ENCODE measurements at places on chromosomes 16 and 17.

DNA sequence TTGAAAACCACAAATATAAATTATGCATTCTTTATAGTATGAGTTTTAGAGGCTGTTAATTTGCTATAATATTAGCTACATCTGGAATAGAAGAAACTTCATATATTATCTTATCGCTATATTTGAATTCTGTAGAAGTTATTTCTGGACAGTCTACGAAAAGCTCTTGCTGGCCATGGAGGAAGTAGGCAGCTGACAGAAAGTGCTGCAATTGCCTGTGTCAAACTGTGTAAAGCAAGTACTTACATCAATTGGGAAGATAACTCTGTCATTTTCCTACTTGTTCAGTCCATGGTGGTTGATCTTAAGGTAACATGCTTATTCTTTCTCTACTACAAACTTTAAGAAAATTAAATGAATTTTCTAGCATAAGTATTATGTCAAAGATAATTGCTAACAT, 96.8 kb downstream of the OMG start:
- no peak for DNase-seq

GRCh38 chr16:24036038-24036543, 200.3 kb downstream of the PRKCB start:
- DNase-seq: no peak

- DNase-seq: no peak
These were observed 12.8 kb upstream of the ZFP90 start for GRCh38 chr16:68526143-68526781.

DNA sequence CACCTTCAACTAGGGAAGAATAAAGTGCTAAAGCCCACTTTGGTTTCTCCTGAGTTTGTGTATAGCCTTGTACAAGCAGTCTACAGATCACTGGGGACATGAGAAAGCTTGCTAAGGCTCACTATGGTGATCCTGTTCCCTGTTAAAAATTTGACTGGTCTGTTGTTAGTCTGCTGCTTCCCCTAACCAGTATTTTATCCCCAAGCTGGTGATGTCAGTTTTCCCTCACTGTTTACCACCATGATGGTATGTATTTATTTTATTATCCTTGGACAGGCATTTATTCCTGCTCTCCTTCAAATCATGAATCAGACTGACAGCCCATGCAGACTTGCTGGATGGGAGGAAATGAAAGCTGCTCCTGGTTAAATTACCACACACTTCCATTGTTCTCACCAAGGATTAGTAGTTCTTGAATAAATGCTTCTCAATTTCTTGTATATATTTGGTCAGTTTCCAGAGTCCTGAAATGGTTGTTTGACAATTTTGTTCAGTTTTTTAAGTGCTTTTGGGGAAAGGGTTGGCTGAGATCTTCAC, 99.6 kb downstream of the CA4 start:
- no peak for DNase-seq

- DNase-seq: no peak
These were observed 8.6 kb downstream of the ADGRG1 start for GRCh38 chr16:57637020-57637419.

DNA sequence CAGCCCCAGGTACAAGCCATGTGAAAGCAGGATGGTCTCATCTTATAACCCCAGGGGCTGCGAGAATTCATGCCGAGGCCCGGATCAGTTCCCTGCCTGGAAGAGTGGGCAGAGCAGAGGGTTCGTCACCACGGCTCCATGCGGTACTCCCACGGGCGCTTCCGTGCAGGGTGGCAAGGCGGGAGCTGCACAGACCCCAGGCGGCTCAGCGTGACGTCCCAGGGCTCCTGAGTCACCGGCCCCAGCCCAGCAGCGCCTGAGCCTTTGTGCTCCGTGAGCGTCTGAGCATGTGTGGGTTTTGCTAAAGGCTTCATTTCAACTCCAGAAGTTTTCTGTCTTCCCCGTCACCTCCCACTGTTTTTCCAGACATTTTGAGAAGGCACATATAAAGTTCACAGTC, 71.2 kb upstream of the CHMP6 start:
- no peak for DNase-seq

- no peak for DNase-seq
These were observed 220.0 kb downstream of the NTN1 start for GRCh38 chr17:9241371-9241712.

GRCh38 chr17:41784207-41784744, 2.2 kb downstream of the JUP start:
- no peak for DNase-seq

DNA sequence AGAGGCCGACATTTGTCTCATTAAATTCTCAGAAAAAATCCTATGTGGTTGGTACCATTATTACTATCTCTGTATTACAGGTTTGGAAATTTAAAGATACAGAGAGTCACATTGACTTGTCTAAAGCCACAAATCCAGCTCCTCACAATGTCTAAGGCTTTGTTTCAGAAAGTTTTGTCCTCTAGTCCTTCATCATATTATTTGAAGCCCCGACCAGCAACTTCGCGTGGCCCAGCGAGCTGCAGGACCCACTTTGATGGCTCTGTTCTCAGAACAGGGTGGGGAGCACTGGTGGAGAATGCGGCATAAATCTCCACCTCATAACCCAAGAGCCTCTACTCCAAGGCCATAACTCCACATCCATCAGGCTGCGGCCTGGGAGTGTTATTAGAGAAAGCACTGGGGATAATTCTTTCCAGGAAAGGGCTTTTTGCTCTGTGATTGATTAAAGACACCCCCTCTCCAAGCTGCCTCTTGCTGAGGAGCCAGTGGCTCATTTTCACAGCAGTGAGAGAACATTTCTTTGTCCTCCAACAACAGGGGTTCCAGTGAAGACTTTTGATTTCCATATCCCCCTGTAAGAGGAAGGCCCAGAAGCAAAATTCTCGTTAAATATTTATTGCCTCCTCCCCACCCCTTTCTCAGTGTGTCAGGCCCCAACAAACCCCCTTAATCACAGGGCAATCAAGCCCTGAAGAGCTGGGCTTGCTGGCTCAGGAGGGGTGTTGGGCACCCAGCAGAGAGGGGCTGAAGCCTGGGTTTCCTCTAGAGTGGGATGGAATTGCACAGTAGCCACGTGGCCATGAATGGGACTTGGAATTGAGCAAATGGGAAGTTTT, 113.7 kb upstream of the CDH11 start:
- DNase-seq: no peak

DNA sequence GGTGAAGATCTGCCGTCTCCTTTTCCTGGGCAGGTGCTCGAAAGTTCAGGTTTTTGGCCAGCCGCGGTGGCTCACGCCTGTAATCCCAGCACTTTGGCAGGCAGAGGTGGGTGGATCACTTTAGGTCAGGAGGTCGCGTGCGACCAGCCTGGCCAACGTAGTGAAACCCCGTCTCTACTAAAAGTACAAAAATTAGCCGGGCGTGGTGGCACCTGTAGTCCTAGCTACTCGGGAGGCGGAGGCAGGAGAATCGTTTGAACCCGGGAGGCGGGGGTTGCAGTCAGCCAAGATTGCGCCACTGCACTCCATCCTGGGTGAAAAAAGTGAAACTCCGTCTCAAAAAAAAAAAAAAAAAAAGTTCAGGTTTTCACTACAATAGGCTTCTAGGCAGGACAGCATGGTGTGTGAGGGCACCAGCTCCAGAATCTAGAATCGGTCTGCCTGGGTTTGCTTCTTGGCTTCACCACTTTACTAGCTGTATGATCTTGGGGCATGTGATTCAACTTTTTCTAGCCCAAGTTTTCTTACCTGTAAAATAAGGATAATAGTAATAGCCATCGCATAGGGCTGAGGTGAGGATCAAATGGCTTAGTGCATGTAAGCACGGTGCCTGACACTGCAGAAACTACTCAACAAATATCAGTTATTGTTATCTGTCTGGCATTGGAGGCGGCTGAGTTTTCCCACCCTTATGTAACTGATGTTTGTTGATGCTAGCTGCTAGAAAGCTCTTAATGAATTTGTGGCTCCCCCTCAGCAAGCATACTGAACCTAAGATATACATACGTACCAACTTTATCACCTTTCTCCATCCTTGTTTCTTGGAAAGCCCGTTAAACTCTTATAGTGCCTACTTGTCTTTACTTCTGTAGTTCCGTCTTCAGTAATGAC, 1.3 kb downstream of the PSMD12 start:
- DNase-seq: no peak

DNA sequence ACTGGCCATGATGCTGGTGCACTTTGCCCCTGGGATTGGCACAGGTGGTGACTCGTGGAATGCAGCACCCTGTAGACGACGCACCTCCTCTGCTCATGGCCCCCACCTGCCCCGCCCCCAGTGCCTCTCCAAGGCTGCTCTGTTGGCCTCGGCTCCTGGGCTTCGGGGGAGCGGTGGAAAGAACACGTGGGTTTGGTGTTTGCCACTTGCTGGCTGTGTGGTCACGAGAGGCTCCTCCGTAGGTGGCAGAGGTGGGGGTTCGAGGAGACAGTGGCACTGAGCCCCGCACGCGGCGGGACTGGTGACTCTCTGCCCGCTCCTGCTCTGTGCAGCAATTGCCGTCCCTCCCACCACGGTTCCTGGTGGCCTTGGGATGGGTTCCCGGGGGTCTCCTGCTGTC, 82.8 kb upstream of the ZNF750 start:
- no peak for DNase-seq

DNA sequence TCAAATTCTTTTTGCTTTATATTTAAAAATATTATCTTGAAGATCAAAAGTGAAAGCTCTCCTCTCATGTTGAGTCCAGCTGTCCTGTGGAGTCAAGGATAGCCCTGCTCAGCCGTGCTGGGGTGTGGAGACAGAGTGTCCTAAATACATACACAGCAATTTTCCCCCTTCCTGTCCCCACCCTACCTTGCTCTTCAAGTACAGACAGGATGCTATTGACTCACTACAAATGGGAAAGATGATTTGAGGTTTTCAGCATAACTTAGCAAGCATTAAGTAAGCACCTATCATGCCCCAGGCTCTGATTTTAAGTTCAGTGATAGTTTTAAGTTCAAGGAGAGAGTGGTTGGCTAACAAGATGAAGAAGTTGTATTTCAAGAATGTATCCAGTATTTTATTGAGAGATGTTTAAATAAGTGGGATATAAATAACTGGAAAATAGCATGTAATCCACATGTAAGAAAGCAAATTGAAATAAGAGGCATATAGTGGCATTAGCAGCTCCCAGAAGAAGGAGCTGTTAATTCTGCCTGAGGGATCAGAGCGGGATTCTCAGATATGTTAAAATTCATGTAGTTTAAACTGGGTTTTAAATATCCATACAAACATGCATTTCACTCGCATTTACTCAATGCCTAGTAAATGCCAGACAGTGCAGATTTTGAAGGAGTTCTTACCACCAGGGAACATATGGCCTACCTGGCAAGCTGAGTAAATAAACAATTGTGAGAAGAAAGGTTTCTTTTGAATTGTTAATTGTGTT, 183.5 kb upstream of the ANKFN1 start:
- DNase-seq: no peak

DNA sequence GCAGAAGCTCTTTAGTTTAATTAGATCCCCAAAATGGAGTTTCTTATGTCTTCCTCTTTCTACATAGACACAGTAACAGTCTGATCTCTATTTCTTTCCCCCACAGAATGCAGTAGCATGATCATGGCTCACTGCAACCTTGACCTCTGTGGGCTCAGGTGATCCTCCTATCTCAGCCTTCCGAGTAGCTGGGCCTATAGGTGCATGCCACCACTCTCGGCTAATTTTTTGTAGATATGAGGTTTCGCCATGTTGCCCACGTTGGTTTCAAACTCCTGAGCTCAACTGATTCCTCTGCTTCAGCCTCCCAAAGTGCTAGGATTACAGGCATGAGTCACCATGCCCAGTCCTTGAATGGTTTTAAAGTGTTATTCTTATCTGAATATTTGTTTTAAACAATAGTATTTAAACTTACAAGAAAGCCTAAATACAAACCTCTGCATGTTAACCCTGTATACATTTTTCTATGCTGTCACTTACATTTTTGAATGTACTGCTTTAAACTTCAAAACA, 120.6 kb downstream of the GOSR1 start:
- no peak for DNase-seq

DNA sequence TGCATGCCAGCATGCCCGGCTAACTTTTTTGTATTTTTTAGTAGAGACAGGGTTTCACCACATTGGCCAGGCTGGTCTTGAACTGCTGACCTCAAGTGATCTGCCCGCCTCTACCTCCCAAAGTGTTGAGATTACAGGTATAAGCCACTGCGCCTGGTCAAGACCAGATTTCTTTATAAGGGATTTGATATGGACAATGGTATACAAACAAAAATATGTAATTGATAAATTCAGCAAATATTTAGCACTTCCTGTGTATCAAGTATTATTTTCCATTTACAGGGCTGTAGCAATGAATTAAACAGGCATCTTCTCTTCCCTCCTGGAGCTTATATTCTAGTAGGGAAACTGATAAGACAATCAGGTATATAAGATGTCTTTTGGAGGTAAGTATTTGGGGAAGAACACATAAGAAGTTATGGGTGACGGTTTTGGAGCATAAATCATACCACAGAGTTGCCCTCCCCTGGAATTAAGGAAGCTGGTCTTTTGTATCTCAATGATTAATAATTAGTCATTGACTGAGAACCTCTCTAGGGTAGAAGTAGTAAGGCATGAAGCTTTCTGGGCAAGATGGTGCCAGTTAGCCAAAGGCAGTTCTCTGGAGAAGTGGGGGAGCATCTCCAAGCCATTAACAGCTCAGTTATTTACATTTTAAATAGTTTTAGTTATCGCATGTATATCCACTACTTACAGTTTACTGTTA, 35.8 kb downstream of the TANC2 start:
- no peak for DNase-seq

DNA sequence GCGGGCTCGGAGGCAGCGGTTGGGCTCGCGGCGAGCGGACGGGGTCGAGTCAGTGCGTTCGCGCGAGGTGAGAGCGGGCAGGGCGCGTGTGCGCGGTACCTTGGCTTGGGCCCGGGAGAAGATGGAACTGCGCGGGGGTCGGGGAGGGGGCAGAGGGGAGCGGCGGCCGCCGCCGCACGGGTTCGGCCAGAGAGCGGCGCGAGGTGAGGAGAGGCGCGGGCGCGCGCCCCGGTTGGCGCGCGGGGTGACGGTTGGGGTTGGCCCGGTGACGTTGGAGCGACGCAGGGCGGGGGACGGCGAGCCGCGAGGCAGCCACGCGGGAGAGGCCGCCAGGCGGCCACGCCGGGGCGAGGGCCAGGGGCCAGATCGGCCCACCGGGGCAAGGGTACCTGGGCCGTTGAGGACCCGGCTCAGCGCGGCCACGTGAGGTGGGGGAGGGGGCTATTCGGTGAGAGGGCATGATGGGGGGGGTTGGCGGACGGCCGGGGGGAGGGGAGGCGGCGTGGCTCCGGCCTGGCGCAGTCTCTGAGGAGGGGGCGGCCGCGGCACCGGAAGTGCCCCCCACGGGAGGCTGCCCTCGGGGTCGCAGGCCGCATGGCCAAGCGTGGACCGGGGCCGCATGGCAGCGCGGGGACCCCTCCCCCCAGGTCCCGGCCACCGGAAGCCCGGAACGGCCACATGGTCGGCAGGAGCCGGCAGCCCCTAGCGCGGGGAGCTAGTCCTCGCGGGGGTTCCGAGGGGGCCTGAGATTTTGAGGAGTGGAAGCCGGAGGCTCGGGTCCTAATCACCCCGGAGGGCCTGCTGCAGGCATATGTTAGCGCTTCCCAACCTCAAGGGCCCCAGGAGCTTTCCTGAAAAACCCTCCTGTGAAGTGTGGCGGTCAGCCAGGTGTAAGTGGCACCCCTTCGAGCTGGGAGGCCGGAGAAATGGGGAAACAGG, 527 bp downstream of the EIF5A start:
- peak; percentile 62 for DNase-seq

- no peak for DNase-seq
These were observed 1131.0 kb upstream of the GOT2 start for GRCh38 chr16:59864981-59865666.

Data from activated CD4-positive, alpha-beta memory T cell treated with anti-CD3 and anti-CD28 coated beads, Interleukin-2, amount 10 ng/mL, durations not matched to agents 7 days and 5 days (primary cell).